ENCODE measurements at places on chromosomes 12 and 14. TPM values are rescaled to one million over a fixed set of nuclear protein-coding genes. Genes with fewer than 3 reads are reported as not detected.

Gene TSPAN9
- 0.97 TPM for total RNA-seq

Gene NTN4
- not detected for total RNA-seq

Gene RESF1
- 58.1 TPM for total RNA-seq

Gene PDE6H
- not detected for total RNA-seq

Gene TAS2R10
- total RNA-seq: not detected

Gene E2F7
- 26.9 TPM for total RNA-seq

Gene CLEC9A
- not detected for total RNA-seq

- peak; percentile 16 for DNase-seq
These were observed 5.2 kb downstream of the KRT86 start for GRCh38 chr12:52279422-52280318.

DNA sequence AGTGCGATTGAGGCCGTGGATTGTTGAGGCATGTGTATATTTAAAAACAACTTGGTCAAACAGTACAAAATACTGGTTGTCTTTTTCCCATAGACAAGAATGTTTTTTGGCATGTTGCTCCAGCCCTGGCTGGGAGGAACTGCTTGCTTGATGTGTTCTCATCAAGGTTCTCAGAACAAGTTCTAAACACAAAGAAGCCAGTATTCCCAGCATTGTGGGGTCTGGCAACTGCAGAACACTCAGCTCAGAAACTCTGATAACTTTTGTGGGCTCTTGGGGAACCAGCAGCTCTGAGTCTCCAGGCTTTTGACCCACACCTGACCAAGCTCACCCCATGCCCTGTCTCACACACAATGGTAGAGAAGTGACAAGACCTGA, 27.1 kb upstream of the DICER1 start:
- no peak for DNase-seq

DNA sequence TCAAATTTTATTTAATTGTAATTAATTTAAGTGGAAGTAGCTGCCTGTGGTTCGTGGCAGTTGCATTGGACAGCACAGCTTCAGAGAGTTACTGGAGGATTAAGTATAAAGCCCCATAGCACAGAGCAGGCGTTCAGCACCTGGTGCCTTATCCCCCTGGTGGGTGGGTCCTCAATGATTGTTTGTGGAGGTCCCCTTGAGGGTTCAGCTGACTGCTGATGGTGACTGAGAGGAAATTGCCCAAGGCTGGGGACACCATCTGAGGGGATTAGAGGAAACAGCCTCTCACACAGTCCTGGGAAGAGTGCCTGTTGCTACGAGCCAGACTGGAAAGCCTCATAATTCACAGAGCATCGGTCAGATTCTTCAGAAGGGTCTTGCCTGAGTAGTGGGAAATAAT, 83.4 kb upstream of the NOS1 start:
- no peak for DNase-seq

DNA sequence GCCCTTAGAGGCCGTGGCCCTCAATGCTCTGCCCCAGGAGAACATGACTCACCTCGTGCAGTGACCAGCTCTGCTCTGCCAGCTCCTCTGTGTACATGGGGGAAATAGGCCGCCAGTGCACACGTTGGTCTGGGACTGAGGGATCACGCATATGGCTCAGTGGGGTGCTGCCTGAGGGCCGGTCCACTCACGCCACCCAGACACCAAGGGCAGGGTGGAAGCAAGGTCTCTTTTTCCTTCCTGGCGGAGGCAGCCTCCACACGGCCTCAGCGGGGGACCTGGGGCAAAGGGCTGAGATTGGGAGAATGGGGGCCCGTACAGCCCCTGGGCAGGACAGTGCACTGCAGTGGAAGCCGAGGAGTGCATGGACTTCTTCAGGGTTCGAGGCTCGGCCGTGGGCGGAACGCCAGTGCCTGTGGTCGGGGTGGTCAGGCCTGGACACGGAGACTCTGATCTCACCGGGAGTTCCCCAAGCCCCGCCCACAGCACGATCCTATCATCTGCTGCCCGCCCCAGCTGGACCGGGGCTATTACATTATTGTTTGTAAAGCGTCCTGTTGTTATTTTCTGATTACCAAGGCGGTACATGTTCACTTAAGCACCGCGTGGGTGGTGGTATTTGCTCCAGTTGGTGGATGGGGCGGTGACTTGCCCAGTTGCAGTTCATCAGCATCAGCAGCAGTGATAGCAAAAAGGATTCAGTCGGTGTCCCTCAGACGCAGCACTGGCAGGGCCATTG, 38.8 kb upstream of the TDRD9 start:
- no peak for DNase-seq

DNA sequence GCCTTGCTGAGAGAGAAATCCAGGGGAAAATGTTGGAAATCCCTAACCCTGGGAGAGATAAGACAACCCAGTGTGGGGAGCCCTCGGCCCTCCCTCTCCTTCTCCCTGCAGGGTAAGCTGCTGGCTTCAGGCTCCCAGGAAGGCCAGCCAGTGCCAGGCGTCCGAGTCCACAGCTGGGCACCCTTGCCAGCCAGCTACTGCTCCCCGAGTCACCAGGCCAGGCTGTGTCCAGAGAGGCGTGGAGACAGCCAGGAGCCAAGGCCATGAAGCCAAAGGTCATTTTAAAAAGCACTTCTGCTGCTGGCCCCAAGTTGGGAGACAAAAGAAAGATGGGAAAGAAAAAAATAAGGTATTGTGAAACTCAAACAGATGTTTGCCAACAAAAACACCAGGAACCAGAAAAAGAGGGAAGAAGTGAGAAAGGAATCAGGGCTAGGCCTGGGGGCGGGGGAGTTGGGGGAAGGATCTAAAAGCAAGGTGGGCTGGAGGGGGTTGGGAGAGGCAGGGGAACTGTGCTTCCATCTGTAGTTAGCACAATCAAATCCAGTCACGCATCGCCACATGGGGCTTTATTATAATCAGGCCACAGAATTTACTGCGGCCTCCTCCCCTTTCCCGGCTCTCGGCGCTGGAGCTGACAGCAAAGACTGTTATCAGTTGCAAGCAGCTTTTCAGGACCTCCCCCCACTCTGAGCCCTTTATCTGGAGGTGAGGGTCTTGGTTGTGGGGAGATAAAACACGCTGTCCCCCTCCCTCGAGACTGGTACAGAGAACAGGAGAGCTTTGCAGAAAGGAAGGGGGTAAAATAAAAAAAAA, 33.5 kb downstream of the RBM19 start:
- DNase-seq: no peak

GRCh38 chr14:89248411-89249064, 168.5 kb downstream of the FOXN3 start:
- no peak for DNase-seq

- no peak for DNase-seq
These were observed 11.6 kb downstream of the STX2 start for GRCh38 chr12:130827432-130827831.

- DNase-seq: no peak
These were observed 54.4 kb downstream of the IQSEC3 start for GRCh38 chr12:120951-121350.

GRCh38 chr14:42624980-42625761, 1018.5 kb downstream of the LRFN5 start:
- no peak for DNase-seq

DNA sequence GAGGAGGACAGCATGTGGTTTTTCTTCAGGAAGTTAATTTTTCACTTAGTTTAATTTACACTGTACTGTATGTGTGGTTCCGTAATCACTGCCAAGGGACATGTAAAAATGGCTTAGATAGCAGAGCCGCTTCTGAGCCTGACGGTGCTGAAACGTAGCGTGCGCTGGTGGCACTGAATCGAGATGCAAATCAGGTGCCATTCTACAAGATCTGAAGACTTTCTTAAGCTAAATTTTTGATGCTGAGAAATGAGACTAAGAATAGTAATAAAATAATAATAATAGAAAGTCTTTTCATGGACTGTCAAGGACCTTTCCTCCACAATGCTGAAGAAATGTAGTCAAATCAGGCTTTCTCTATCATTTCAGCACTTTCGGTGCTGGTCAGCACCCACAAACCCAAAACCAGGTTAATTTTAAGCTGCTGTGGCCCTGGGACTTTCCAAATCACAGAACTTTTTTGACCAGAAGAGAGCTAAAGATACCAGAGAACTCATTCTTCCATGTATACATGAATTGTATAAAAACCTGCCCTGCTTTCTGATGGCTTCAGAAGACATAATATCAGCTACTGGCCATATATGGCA, 183.3 kb upstream of the LMO3 start:
- no peak for DNase-seq

- no peak for DNase-seq
These were observed 1.7 kb upstream of the FAM181A start for GRCh38 chr14:93925374-93925895.

DNA sequence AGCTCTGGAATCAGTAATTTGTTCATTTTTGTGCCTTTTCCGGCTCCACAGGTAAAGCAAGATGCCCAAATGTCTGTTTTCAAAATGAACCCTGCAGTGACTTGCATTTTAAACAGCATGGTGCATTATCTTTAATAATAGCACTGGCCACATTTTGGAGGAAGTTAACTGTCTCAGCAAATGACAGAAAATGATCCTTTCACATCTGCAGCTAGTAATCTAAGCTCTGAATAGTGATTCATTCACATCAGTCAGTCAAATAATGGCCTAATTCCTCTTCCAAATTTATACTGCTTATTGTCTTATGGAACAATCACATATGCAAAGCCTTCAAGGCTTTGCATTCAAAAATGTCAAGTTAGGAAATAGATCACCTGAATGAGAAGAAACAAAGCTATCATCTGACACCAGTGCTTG, 75.6 kb downstream of the PPM1H start:
- DNase-seq: no peak

- peak; percentile 80 for DNase-seq
These were observed 24.6 kb upstream of the UBC start for GRCh38 chr12:124939079-124939420.

- no peak for DNase-seq
These were observed 746.0 kb downstream of the VRK1 start for GRCh38 chr14:97543221-97543620.

- no peak for DNase-seq
These were observed 34.5 kb upstream of the LGALS3 start for GRCh38 chr14:55094292-55095157.

- no peak for DNase-seq
These were observed 29.8 kb upstream of the CDKN3 start for GRCh38 chr14:54366736-54367735.

- DNase-seq: no peak
These were observed 14.2 kb upstream of the DLK1 start for GRCh38 chr14:100712490-100712889.

Data from activated naive CD4-positive, alpha-beta T cell treated with anti-CD3 and anti-CD28 coated beads, Interleukin-2, amount 50 U/mL, for 72 hours (primary cell).